ENCODE measurements at places on chromosomes 12 and 14.

- no peak for DNase-seq
These were observed 9.5 kb downstream of the ZNF891 start for GRCh38 chr12:133120385-133121191.

DNA sequence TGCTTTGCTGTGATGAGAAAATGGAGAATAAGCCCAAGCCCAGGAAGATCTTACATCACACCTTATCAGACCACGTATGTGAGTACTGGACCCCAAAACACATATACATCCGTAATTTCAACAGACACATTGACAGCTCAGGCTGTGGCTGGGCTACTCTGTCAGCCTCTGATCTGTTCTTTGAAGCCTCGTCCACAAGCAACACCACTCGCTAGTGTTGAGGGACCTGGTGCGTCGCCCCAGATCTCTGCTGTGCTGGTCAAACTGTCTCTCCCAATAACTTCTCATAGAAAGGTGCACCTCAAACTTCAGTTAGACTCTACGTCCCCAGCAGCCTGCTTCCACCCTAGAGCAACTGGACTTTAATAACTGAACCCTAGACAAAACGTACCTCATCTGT is 10.6 kb upstream of the SFSWAP start:
- DNase-seq = no peak

DNA sequence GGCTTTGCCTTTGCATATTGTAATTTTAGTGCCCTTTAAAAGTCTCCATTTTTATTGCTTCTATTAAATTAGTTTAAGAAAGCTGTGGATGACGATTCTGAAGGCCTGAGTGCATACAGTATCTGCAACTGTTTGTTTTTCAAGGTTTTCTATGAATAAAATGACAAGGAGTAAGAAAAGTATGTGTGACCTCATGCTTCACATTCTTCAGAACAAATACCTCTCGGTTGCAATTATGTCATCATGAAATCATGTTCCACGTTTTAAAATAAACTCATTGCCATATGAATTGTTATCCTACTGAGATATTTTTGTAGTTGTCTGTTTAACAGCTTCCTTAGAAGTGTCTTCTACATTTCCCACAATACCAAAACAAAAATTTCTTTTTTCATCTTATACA is 374.6 kb downstream of the MDGA2 start:
- DNase-seq = no peak

DNA sequence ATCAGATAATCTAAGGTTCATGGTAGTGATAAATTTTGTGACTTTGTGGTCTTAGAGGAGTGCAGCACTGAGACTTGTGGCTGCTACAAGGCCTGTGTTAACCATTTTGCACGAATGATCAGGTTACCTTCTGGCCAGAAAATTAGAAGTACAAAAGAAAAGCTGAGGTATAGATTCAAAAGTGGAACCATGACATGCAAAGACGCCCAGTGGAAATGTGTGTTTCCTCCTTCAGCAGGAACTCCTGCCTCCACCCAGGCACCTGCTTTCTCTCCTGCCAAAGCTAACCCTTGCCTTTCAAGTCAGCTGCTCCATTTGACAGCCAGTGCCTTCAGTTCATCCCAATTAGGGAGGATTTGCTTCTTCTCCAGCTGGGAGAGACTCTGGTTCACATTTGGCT is 10.1 kb downstream of the PDE6H start:
- DNase-seq = no peak

DNA sequence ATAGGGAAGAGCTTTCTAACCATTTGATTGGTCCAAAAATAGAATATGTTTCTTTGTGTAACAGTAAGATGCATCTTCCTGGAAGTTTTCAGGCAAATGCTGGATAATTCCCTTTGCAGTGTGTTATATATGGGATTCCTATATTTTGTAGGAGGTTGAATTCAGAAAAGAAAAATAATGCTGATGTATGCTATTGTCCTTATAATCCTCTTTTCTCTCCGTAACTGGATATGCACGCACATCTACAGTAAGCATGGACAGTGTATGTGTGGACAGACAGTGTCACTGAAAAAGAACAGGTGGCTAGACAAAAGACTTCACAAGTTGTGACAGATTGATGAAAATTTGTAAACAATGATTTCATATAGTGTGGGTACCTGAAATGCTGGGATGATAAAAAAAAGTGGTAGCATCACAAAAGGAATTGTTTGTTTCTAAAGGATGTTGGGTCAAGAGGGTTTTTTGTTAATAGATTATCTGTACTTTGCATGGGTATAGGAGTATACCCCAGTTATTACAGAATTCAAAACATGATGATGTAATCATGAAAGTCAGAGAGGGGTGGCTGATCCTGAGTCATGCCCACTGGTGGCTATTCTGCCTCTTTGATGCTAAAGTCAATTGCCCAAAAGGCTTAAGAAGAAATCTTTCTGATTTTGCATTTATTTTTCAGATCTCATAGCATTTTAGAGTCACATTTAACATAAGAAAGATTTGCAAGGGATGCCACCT is 160.7 kb upstream of the TMTC1 start:
- no peak for DNase-seq

- no peak for DNase-seq
These were observed 12.5 kb downstream of the STYK1 start for GRCh38 chr12:10661338-10661737.

- DNase-seq = no peak
These were observed at the start of gene ARHGAP9 for GRCh38 chr12:57479376-57480115. Gene ARHGAP9, minus strand, starts transcription at chr12:57479866. Its CDS starts 460 bp downstream, at chr12:57479406.

GRCh38 chr12:43501703-43502102 is 50.3 kb downstream of the ADAMTS20 start:
- DNase-seq = no peak

DNA sequence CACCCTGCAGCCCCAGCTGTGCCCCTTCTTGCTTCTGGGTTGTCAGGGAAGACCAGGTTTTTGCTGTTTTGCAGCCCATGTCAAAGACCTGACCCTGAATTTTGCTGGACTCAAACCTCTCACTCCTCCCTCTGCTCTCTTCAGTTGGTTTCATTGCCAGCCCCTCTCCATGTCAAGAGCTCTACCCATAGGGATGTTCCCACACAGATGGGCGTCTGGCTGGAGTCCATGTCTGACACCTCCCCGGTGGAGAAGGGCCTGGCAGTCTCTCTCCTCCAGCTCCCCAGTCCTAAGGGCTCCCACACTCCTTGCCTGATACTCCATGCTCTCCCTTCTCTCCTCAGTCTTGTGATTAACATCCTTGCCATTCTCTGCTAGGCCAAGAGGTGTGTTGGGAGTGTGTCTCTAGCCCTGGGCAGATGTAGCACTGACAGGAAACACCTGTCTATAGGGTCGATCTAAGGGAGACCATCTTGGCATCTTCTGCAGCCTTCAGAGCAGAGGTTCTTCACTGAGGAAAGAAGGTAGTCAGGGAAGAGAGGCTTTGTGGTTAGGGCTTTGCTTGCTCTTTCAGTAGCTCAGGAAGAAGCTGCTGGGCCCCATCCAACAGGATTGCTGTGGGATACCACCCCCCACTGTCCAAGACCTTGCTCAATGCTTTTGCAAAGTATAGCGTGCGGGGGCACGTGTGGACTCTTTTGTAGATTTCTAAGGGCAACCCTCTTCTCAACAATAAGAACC is 4.7 kb downstream of the ASIC1 start:
- no peak for DNase-seq

DNA sequence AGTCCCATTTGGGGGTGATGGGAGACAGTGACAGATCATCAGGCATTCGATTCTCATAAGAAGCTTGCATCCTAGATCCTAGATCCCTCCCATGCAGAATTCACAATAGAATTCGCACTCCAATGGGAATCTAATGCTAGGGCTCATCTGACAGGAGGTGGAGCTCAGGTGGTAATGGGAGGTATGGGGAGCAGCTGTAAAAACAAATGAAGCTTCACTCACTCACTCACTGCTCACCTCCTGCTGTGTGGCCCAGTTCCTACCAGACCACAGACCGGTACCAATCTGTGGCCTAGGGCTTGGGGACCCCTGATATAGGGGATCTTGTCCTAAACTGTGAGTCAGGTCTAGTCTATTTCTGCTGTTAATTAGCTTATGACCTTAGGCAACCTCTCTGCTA is 40.1 kb upstream of the EPS8 start:
- no peak for DNase-seq

GRCh38 chr12:18703911-18704310 is 33.9 kb downstream of the PLCZ1 start:
- DNase-seq = no peak

DNA sequence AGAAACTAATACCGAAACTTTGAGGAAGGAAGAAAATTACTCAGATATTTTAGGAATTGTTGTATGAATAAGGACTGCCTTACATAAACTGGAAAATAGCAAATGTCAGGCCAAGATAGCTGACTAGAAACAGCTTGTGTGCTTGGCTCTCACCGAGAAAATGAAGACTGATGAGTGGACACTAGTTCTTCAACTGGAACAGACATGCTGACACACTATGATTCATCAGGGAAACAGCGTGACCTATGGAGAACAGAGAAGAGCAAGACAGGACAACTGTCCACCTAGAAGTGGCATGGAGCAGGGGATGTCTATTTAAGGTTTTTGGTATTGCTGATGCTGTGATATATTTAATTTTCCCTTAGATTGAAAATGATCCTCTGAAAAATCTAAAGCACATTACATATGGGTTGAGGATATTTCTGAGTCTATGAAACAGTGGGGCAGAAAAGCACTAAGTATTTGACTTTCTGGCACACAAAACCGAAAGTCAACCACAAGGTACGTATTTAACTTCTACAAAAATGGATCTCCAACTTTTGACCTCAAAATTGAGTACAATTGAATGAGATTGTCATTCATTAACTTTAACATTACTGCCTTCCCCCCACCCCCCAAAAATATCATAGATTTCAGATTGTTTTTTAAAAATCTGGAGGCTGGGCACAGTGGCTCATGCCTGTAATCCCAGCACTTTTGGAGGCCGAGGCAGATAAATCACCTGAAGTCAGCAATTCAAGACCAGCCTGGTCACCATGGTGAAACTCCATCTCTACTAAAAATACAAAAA is 863.2 kb downstream of the LRFN5 start:
- no peak for DNase-seq

DNA sequence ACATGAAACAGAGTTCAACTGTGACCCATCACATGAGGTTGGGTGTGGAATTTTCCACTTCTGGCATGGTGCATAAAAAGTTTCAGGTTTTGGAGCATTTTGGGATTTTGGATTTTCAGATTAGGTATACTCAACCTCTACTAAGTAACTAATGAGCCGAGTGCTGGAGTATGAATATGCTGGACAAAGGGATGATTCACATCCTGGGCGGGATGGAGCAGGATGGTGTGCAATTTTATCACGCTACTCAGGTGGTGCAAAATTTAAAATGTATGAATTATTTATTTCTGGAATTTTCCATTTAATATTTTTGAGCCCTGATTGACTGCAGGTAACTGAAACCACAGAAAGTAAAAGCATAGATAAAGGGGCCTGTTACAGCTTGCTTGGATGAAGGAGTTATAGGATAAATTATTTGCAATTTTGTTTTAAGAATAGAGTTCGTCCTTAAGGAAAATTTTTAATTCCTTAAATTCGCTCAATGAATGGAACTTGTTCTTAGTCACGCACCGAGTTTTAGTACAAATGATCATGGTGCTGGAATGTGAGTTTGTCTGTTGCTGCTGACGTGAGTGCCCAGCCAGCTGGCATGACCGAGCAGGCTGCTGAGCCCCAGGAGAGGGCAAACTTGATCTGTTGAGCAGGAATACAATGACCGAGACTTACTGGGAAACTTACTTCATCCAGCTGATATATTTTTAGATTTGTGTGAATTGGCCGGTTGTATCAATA is 176.3 kb downstream of the ESR2 start:
- no peak for DNase-seq

- no peak for DNase-seq
These were observed 79.9 kb downstream of the LLPH start for GRCh38 chr12:66050610-66051009.

DNA sequence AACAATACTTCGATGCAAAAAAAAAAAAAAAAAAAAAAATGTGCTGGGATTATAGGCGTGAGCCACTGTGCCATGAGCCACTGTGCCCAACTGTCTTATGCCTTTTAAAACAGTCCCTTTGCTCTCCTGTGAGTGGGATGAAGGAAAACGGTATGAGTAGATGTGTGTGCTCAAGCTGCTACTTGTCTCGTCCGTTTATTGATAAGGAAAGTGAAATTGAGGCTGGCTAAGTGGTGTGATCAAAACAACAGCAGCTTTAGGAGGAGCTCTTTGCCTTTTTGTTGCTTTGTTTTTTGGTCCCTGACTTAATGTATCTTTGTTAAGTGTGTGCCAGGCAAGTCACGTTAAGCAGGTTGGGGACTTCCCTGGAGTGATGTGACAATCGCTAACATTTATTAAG is 275.9 kb downstream of the TMEM132C start:
- DNase-seq = no peak

DNA sequence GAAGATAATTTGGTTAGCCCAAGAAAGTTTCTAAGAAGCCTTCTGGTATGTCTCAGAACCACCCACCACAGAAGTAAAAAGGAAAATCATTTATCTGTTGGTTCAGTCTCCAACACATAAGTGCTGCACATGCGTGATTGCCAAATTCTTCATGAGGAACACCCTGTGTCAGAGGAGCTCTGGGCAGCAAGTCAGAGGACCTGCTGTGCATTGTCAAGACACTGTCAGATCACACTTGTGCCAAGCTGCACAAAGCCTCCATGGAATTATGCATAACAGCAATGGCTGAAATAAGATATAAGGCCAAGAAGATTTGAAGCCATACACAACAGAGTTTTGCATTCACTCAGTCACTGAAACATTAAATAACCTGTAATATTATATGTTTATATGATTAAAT is 1304.7 kb upstream of the FLRT2 start:
- DNase-seq = no peak

DNA sequence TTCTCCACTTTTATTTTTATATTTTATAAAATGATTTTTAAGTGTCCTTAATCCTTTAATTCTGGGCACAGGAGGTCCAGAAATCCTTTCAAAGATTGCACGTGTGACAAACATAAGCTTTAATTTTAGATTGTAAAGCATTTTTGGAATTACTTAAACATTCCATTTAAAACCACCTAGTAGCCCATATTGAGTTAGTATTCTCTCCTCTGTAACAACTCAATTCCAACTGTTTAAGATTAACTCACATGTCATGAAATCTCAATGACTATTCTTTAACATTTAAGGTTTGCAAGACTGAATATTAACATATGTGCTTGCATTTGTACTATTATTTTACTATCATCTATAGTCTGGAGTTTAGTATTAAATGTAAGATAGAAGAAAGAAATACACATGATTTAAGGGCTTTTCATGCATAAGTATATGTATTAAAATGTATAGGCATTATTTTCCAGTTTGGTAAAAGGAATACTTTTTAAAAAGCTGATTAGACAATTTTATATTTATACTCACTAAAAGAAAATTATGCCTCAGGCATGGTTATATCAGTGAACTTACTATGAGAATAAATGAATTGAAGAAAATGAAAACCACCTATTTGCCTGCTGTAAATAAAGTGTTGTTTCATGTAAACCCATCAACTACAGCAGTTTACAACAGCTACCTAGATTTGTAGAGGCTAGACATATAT is 776.9 kb downstream of the SLC6A15 start:
- DNase-seq = no peak

Measured in stimulated activated CD4-positive, alpha-beta T cell treated with anti-CD3 and anti-CD28 coated beads, Interleukin-12 subunit alpha, Interleukin-12 subunit beta, amount 100 ng/mL, for 4 hours (primary cell).